Activated T-helper 2 cell treated with anti-CD3 and anti-CD28 coated beads, Interferon-gamma antibody, Interleukin-2, Interleukin-4, amounts not matched to agents 10 μg/mL and 5 μg/mL and 100 μg/mL, durations not matched to agents 14 hours and 24 hours and 36 hours (primary cell): ENCODE measurements at places on chromosomes 3 and 15.

GRCh38 chr3:13515786-13516759 lies 32.9 kb upstream of the FBLN2 start:
- DNase-seq = no peak

GRCh38 chr15:100572362-100572983 lies 29.5 kb downstream of the LINS1 start:
- no peak for DNase-seq

DNA sequence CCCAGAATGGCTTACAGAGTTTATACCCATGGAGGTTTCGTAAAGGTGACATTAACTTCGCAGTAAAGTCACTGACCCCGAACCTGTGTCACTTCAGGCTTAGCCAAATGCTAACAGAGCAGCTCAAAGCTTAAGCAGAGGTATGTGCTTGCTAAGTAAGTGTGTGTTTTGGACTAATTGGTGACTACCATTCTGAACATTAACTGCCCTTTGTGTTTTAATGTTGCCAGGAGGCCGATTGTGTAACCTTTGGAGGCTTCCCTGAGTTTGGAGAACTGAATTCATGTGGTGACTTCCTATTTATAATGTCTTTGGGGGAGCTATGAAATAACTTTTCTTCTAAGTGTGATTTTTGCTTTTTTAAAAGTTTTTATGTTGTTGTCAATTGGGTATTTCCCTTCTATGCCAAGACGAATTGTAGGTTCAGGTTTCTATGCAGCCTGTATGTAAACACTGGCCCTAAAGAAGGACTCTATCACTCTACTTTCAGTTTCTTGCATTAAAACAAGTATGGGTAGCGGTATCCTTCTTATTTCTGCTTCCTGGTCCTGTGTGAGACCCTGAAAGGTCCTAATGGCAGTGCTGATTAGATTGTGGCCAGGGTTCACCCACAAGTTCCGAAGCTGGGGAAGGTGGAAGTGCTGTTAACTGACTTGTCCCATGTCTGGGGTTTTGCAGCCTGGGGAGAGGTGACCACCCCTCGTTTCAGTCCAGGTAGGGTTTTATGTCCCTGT lies 86.3 kb downstream of the IGF1R start:
- no peak for DNase-seq

DNA sequence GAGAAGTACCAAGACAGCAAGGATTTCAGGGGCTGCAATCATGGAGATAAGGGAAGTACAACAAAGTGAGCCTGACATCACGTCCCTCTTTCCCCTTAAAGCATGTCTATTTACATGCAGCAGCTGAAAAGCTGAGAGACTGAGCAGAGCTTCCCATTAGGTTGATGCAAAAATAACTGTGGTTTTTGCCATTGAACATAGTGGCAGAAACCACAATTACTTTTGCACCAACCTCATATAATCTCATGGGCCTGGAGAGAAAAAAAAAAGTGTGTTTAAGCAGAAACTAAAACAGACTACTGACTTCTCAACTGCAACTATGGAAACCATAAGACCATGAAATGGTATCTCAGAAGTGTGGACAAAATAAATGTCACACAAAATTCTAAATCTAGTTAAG lies 48.3 kb downstream of the CCDC12 start:
- DNase-seq = no peak
